Colonic mucosa (tissue), 4 donors: ENCODE measurements at places on chromosomes 3 and 15. TPM values are rescaled to one million over a fixed set of nuclear protein-coding genes. Genes with fewer than 3 reads are reported as not detected.

- H3K36me3 ChIP-seq, result no peaks in the 10 kb centered on the region
- no peak for DNase-seq
- no peak overlapping the region for H3K4me3 ChIP-seq
- H3K4me1 ChIP-seq, result no peaks in the 10 kb centered on the region
- no peaks in the 10 kb centered on the region for H3K27me3 ChIP-seq
These were observed 9.9 kb downstream of the ALDH1A3 start for GRCh38 chr15:100889385-100890050.

DNA sequence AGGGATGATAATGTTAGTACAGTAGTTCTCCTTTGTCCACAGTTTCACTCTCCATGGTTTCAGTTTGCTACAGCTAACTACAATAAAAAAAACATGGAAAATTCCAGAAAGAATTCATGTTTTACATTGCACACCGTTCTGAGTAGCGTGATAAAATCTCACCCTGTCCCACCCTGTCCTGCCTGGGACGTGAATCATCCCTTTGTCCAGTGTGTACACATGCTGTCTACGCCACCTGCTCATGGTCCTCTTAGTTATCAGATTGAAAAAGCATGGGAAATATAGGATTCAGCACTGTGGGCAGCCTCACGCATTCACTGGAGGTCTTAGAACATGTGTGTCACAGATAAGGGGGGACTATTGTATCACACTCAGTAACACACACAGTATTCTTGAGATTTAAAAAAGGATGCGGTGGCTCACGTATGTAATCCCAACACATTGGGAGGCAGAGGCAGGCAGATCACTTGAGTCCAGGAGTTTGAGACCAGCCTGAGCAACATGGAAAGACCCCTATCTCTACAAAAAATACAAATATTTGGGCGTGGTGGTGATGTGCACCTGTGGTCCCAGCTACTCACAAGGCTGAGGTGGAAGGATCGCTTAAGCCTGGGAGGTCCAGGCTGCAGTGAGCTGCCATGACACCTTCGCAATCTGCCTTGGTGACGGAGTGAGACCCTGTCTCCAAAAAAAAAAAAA is 8.7 kb upstream of the FLNB start:
- H3K4me1 ChIP-seq, result peaks cover 6% of the 10 kb centered on the region
- H3K36me3 ChIP-seq, result no peaks in the 10 kb centered on the region
- no peaks in the 10 kb centered on the region for H3K27me3 ChIP-seq
- H3K27ac ChIP-seq, result peak overlapping the region; percentile 76
- no peak overlapping the region for H3K4me3 ChIP-seq
- no peak for DNase-seq

GP9 gene
- 0.37 TPM for total RNA-seq

AKAP13 gene
- total RNA-seq, result 106 TPM

GRCh38 chr15:90685591-90686434 is 31.3 kb upstream of the BLM start:
- no peaks in the 10 kb centered on the region for H3K36me3 ChIP-seq
- no peaks in the 10 kb centered on the region for H3K4me1 ChIP-seq
- H3K27ac ChIP-seq, result peak overlapping the region; percentile 0
- no peak overlapping the region for H3K4me3 ChIP-seq
- DNase-seq, result no peak

DNA sequence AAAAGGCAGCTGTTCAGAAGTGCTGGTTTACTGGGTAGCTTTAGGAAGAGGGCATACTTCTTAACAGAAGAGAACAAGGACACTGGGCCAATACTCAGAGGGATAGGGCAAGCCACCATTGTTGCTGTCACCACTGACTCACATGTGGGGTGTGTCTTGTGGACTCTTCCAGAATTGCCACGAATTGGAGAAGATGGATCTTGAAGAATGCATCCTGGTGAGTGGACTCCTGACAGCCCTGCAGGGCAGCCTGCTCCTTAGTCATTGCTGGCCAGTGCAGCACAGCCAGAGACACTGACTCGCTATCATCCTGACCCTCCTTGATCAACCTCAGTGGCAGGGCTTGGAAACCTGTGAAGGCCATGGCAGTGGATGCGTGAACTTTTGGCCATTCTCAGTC is 62.3 kb downstream of the UBP1 start:
- no peaks in the 10 kb centered on the region for H3K36me3 ChIP-seq
- H3K27me3 ChIP-seq, result no peaks in the 10 kb centered on the region
- no peaks in the 10 kb centered on the region for H3K4me1 ChIP-seq
- no peak overlapping the region for H3K4me3 ChIP-seq
- H3K27ac ChIP-seq, result no peak overlapping the region
- no peak for DNase-seq

DNA sequence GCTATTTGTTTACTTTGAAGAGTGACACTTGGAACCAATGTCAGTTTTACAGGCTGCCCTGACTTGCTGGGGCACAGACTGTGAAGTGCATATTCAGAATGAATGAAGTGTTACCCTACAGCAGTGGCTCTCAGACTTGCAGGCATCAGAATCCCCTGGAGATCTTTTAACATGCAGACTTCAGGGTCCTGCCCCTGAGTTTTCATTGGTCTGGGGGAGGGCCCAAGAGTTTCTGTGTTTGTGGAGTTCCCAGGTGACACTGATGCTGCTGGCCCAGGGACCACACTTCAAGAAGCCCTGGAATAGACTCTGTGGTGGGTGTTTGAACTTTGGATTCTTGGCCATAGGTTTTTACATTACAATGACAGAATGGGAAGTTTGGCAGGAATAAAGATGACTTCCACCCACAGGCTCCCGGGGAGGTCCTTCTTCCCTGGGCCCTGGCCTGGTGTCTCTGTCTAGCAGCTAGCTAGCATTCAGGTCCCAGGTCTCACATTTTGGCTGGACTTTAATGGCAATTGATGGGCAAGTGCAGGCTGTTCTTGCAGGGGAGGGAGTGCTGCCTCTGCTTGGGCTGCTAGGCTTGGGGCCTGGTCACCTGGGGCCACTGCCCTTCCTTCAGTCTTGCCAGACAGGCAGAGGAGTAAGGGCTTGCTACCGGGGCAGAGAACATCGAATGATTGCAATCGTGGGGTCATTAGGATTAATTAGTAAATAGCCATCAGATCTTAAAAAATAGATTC is 149.0 kb downstream of the APBA2 start:
- no peaks in the 10 kb centered on the region for H3K27me3 ChIP-seq
- H3K4me1 ChIP-seq, result no peaks in the 10 kb centered on the region
- H3K36me3 ChIP-seq, result no peaks in the 10 kb centered on the region
- no peak overlapping the region for H3K4me3 ChIP-seq

- no peaks in the 10 kb centered on the region for H3K27me3 ChIP-seq
- H3K27ac ChIP-seq, result peak overlapping the region; percentile 99
- peak; percentile 58 for DNase-seq
- H3K4me1 ChIP-seq, result peaks cover 12% of the 10 kb centered on the region
- no peak overlapping the region for H3K4me3 ChIP-seq
- peaks cover 7% of the 10 kb centered on the region for H3K36me3 ChIP-seq
These were observed 1.7 kb downstream of the GLYCTK start for GRCh38 chr3:52289338-52289746.

DNA sequence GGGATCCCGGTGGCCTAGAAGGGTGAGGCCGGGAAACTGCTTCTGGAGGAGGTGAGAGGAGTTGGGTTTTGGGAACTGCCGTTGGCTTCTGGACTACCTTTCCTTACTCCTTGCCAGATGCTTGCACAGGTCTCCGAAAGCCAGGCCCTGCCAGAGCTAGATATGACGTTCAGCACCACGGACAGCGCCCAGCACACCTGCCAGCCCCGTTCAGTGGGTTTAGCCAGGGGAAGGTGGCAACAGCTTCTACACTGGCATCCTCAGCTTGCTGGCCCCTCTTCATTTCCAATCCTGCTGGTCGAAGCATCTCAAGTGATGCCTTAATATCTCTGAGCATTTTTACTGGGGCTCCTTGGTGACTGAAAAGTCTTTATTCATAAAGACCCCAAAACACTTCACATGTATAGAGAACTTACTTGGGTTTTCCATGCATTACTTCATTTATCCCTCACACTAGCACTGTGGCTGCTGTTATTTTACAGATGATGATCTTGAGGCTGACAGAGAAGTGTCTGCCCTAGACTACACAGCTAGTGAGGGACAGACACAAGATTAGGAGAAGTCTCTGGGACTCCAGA is 21.9 kb downstream of the HCN4 start:
- H3K4me3 ChIP-seq, result no peak overlapping the region
- H3K4me1 ChIP-seq, result no peaks in the 10 kb centered on the region

ARPP21 gene
- not detected for total RNA-seq

VILL gene
- total RNA-seq, result 155 TPM

- H3K27ac ChIP-seq, result no peak overlapping the region
- H3K36me3 ChIP-seq, result no peaks in the 10 kb centered on the region
- no peaks in the 10 kb centered on the region for H3K4me1 ChIP-seq
These were observed 82.7 kb upstream of the TCF12 start for GRCh38 chr15:56835718-56836171.

DNA sequence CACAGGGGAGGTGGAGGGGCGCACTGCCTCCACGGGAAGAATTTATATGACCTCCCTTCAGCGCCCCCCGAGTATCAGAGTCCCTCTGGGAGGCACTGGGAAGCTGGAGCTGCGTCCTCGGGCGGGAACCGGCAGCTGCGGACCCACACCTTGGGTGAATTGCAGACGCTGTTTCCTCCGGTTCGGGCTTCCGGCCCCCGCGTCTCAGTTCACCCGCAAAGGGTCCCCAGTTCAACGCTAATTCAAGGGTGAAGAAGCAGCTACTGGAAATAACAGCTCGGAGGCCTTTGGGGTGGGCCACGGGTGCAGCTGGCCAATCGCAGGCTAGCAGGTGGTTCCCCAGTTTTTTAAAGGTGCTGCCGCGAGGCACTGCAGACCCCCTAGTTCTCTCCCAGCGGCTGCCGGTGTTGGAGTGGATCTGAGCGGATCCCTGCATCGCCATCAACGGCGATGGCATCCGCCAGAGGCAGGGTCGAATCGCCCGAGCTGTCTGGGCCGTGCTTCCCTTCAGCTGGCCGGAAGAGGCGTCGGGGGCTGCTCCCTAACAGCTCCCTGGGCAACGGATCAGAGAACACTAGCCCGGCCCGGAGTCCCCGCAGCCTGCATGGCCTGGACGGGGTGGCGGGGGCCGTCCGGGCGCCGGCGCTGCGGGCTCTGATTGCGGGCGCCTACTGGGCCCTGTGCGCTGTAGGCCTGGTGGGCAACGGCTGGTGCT is 19.4 kb upstream of the ADAMTS7 start:
- DNase-seq, result no peak
- no peak overlapping the region for H3K4me3 ChIP-seq
- H3K27ac ChIP-seq, result no peak overlapping the region
- H3K36me3 ChIP-seq, result no peaks in the 10 kb centered on the region
- no peaks in the 10 kb centered on the region for H3K27me3 ChIP-seq
- H3K4me1 ChIP-seq, result no peaks in the 10 kb centered on the region

- H3K27me3 ChIP-seq, result no peaks in the 10 kb centered on the region
- H3K27ac ChIP-seq, result no peak overlapping the region
- no peaks in the 10 kb centered on the region for H3K36me3 ChIP-seq
- no peak overlapping the region for H3K4me3 ChIP-seq
These were observed 237.7 kb upstream of the ST8SIA2 start for GRCh38 chr15:92155934-92156333.

LIPH gene
- 104 TPM for total RNA-seq

GRCh38 chr15:40992241-40992741 is 39.0 kb downstream of the CHAC1 start:
- peaks cover 12% of the 10 kb centered on the region for H3K36me3 ChIP-seq
- H3K27ac ChIP-seq, result no peak overlapping the region
- no peaks in the 10 kb centered on the region for H3K27me3 ChIP-seq
- H3K4me3 ChIP-seq, result no peak overlapping the region
- no peaks in the 10 kb centered on the region for H3K4me1 ChIP-seq

GRCh38 chr3:51974277-51974962 is 444 bp upstream of the ABHD14A start:
- H3K4me1 ChIP-seq, result no peaks in the 10 kb centered on the region
- DNase-seq, result peak; percentile 62
- H3K4me3 ChIP-seq, result peak overlapping the region; percentile 81

- no peaks in the 10 kb centered on the region for H3K4me1 ChIP-seq
- no peak overlapping the region for H3K4me3 ChIP-seq
- H3K36me3 ChIP-seq, result no peaks in the 10 kb centered on the region
- no peaks in the 10 kb centered on the region for H3K27me3 ChIP-seq
These were observed 14.5 kb downstream of the EPHB1 start for GRCh38 chr3:134809427-134810051.

- no peaks in the 10 kb centered on the region for H3K27me3 ChIP-seq
- DNase-seq, result peak; percentile 19
- H3K4me3 ChIP-seq, result no peak overlapping the region
- H3K4me1 ChIP-seq, result no peaks in the 10 kb centered on the region
- no peaks in the 10 kb centered on the region for H3K36me3 ChIP-seq
These were observed 104.6 kb upstream of the SELENOK start for GRCh38 chr3:53996141-53996874.

GRCh38 chr3:72523429-72524151 is 324.7 kb downstream of the SHQ1 start:
- H3K36me3 ChIP-seq, result no peaks in the 10 kb centered on the region
- H3K27me3 ChIP-seq, result no peaks in the 10 kb centered on the region
- H3K4me3 ChIP-seq, result no peak overlapping the region

GP5 gene
- not detected for total RNA-seq

DNA sequence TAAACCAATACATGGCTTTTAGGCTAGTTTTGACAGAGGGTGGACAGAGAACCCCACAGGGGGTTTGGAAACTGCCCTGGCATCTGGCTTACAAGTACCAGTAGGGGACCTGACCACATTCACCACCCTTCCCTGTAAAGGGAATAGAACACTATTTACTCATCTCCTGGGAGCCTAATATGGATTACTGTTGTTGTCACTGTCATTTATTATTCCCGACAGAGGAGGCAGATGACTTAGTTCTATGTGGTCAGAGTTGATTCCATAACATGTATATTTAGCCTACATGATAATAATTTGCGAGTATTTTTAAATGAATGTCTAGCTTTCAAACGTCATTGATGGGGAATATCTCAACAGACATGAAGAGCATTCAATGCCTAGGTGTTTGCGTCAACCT is 15.9 kb downstream of the ZBTB38 start:
- no peaks in the 10 kb centered on the region for H3K4me1 ChIP-seq
- peak overlapping the region; percentile 19 for H3K27ac ChIP-seq
- no peak for DNase-seq

IL17RD gene
- total RNA-seq, result 2.0 TPM

GRCh38 chr15:92930054-92930621 is 30.0 kb downstream of the CHD2 start:
- H3K27ac ChIP-seq, result no peak overlapping the region
- peaks cover 7% of the 10 kb centered on the region for H3K4me1 ChIP-seq
- H3K27me3 ChIP-seq, result no peaks in the 10 kb centered on the region
- H3K36me3 ChIP-seq, result peaks cover 12% of the 10 kb centered on the region
- DNase-seq, result no peak
- no peak overlapping the region for H3K4me3 ChIP-seq

LEKR1 gene
- 2.0 TPM for total RNA-seq

DNA sequence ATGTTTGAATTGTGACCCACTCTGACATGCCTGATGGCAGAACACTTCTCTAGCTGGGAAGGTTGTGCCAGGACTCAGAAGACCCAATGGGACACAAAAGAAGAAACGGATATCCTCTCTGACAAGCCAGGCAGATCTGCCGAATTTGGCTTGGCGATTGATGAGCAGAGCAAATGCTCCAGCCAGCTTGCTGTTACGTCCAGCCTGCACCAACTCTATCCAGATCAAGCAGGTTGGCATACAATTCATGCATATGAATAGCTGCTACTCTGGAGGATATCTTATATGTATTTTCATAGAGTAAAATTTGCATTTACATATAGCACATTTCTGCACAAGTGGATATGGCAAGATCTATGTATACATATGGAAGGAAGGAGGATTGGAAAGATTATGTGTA is 102.8 kb downstream of the PEX5L start:
- no peak overlapping the region for H3K4me3 ChIP-seq
- H3K27me3 ChIP-seq, result no peaks in the 10 kb centered on the region
- no peaks in the 10 kb centered on the region for H3K4me1 ChIP-seq
- no peak overlapping the region for H3K27ac ChIP-seq
- no peak for DNase-seq

GRCh38 chr3:151751161-151751560 is 17.4 kb downstream of the AADACL2 start:
- DNase-seq, result no peak
- no peaks in the 10 kb centered on the region for H3K4me1 ChIP-seq
- H3K4me3 ChIP-seq, result no peak overlapping the region
- no peaks in the 10 kb centered on the region for H3K27me3 ChIP-seq
